A673 (cell line): ENCODE measurements at places on chromosomes 4 and X.

DNA sequence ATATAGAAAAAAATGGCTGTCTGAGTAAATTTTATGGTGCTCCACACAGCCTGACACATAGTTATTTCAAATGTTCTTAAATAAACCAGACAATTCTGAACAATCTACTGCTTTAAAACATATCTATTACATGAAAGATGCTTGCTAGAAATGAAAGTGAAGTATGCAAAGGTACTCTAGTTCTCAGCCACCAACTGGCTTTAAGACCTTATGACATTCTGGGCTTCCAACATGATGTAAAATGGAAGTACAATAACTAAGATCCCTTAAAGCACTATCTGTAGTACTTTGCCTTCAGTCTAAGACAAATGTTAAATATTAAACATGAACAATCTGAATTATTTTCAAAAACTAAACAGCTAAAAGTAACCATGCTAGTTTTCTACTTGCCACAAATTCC is 17.3 kb downstream of the HUWE1 start:
- no peak for DNase-seq

GRCh38 chr4:185242749-185243533 is 33.5 kb downstream of the SNX25 start:
- DNase-seq, result no peak

- DNase-seq, result no peak
Observed at GRCh38 chrX:2263203-2263602, 237.6 kb downstream of the DHRSX start.

- DNase-seq, result no peak
Observed at GRCh38 chr4:41095973-41096372, 118.4 kb downstream of the APBB2 start.

GRCh38 chrX:70998411-70999027 is 67.6 kb upstream of the SLC7A3 start:
- peak; percentile 41 for DNase-seq

GRCh38 chrX:10156199-10157031 is at the start of gene CLCN4:
TSS of gene CLCN4 (plus strand) at chrX:10156975. CDS start at chrX:10185033, 28,058 bp downstream.
- no peak for DNase-seq

DNA sequence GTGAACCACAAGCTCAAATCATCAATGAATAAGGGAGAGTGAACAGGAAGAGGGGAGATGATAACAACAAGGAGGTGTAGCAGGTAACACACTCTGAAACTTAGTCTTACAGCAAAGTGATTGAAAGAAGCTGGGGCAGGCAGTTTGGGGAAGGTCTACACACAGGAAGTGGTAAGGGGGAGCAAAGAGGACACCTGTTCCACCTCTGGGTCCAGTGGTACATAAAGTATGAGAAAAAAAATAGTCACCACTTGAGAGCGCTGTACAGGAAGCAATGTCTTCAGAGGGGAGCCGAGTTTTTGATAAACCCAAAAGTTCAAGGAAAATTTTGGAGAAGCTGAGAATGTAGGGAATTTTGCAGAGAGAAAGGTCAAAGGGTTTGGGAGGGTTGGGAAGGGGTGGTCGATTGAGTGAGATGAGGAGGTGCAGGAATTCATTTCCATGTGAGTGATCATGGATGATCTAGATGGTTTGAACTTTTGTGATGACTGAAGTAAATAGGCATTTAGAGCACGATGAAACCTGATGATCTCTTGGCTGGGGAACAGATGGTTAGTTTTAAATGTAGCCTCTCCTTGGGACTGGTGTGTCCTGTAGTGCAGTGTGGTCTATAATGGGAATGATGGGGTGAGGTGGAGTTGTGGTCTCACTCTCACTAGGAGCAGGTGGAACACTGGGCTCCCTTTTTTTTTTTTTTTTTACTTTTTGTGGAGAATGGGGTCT is 142.0 kb downstream of the RBMX2 start:
- no peak for DNase-seq

DNA sequence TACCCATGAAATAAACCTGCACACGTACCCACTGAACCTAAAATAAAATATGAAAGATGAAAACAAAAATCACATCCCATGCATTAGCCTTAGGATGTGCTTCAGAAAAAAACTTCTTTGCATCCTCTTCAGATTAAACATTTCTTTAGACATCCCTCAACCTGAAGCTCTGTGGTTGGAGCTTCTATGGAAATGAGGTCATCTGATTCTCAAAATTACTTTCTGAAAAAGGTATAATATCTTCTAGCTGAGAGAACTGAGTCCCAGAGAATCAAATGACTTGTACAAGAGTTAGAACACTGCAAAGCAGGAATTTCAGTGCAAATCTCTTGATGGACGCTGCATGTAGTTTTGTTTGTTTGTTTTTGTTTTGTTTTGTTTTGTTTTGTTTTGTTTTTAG is 19.1 kb upstream of the ANTXR2 start:
- DNase-seq, result no peak

DNA sequence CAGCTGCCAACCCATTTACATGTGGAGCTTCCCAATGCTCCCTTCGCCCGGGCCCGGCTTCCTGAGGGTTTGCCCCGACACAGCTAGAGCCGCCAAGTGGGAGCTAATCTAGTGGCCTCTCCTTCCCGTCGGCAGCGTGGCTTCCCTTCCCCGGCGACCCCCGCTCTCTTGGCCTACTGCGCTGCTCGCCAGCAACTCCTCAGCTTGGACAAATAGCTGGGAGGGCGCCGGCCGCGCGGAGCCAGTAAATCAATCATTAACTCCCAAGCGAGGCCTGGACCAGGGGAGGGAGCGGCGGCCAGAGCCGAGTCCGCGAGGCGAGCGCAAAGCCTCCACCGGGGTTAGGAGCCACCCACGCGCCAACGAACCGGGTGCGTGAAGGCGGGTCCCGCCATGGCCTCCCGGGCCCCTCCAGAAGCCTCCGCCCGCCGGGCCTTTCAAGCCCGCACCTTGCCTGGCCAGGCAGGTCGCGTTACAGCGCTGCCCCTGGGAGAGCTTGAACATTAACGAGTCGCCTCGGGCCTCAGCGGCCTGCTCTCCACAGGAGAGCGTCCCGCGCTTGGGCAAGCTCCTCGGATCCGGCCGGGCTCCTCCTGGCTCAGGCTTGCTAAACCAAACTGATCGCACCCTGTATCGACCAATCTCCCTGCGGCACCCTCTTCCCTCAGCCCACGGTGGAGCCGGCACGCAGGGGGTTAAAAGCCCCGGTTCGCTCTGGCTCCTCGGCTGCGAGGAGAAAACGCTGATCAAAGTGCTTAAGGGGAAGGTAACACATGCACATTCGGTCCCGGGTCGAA is 10.6 kb upstream of the BCOR start:
- peak; percentile 70 for DNase-seq

- DNase-seq, result no peak
Observed at GRCh38 chr4:175263537-175263936, 345.4 kb downstream of the ADAM29 start.

DNA sequence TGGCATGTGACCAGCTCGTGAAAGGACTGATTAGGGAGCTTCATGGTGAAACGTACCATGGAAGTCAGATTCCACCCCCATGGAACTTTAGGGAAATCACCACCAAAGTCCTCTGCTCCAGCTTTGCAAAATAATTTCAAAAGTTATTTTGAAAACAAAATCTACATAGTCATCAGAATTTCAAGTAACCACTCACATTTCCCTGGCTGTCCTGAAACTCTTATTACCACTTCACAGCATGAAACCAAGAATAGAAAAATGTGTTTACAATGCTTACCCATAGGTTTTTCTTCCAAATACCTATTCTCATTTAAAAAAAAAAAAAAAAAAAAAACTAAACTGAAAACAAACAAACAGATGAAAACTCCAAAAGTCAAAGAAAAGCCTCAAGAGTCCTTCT is 198.7 kb downstream of the PDGFRA start:
- DNase-seq, result no peak

DNA sequence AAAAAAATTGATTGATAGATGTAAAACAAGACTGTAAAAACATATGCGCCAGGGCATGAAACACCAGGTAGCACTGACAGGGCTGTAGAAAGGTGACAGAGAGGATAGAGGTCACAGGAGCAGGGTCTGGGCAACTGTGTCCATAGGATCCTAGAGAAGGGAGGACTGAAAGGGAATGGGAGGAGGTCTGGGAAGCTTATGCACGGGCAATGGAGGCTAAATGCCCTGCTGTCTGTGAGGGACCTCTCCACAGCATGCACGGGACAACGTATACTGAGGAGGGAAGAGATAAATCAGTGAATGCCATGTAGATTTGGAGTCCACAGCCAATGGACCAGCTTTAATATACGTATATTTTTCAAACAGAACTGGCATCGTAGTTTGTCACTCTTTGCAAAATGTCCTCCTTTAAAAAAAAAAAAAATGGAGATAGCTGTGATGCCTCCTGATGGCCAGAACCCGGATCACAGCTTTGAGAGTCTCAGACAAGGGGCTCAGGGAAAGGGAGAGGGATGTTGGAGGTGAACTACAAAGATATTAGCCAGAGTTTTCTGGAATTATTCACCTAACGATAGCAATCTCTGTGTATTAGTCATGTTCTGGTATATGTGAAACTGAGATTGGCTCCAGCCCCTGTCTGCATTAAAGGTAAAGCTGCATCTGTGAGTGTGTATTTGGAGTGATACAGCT is 16.0 kb downstream of the RAB40A start:
- no peak for DNase-seq

- DNase-seq, result no peak
Observed at GRCh38 chrX:151896734-151897474, 15.8 kb upstream of the MAGEA4 start.

DNA sequence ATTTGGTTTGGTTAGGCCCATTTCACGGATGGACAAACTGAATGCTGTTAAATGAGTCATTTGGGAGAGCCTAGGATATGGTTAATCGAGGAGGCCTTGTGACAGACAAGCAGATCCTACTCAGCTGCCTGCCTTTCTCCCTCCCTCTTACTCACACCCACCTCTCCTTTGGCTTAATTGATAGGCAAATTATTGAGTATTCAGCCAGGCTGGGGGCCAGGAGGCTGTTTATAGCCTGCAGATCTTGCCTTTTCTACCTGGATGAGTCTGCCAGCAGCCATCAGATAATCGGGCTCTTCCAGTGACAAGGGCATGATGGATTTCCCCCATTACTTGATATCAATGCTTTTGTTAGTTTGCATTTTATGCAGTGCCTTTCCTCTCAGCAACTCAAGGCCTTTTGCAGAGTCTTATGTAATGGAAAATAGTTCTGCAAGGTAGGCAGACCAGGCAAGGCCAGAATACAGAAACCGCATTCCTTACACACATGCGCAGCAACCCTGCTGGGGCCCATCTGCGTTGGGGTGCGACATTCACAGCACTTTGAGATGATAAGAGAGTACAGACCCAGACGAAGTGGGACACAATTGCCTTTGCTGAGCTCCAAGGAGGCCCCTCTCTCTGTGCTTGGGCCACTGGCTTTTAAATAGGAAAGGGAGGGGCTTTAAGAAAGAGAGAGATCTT is 96.2 kb upstream of the ATP6AP2 start:
- no peak for DNase-seq

- no peak for DNase-seq
Observed at GRCh38 chrX:154435171-154435733, 1.7 kb upstream of the GDI1 start.

- DNase-seq, result no peak
Observed at GRCh38 chrX:52346174-52347165, 22.4 kb upstream of the XAGE2 start.

DNA sequence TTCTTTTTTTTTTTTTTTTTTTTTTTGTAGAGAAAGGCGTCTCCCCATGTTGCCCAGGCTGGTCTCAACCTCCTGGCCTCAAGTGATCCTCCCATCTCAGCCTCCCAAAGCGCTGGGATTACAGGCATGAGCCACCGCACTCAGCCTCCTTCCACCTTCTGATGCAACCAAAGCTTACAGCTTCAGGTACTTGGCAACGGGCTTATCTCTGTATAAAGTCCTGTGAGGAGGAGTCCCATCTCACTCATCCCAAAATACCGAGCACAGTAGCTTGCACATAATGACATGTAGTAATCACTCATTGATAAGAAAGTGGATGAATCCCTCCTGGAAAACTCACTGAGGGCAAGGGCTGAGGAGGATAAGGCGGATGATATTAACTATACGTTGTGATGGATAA is 19.1 kb downstream of the IRF2 start:
- DNase-seq, result no peak

DNA sequence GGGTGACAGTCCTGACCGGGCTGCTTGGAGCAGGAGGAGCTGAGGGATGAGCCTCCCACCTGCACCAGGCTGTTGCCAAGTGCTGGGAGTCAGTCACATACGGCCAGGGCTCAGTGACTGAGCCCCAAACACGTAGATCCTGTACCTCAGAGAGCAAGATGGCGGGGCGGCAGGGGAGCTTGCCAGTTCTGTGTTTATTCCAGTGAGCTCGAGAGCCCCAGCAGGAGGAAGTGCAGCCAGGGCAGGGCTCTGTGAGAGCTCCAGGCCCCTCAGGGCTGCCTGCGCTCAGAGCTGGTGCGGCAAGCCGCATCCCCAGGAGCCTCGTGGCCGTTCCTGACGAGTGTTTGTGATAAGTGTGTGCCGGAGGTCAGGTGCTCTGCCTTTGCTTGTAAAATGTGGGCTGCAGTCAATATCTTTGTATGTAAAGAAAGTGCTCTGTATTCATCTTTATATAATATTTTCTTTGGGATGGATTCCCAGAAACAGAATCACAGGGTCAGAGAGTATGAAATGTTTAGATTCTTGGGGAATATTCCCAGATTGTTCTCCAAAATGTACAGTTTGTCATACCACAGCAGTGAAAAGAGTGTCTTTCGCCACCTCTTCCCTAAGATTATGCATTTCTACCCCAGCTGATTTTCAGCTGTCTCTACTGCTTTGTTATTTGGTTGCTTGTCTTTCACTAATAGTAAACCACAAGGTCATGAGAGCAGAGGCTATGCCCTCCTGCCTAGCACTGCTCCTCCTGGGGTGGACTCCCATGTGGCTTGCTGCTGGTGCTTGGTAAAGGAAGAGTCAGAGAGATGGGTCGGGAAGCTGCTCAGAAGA is 50.3 kb downstream of the NELFA start:
- DNase-seq, result no peak

DNA sequence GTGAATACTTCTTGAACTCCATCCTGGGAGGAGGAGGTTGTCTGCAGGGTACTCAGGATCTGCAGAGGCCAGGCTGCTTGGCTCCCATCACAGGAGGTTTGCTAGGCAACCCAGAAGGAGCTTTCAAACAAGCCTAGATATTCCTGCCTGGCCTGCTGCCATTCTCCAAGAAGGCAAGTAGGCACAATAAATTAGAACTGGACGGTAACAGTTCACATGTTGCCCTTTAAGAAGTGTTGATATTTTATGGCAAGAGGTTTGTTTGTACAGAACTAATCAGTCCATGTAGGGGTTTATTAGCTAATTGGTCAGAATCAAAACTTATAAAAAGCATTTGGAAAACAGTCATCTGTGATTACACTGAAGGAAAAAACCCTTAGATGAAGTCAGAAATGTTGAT is 39.3 kb downstream of the SYNPO2 start:
- no peak for DNase-seq
